ENCODE measurements at places on chromosomes 2 and 18.

DNA sequence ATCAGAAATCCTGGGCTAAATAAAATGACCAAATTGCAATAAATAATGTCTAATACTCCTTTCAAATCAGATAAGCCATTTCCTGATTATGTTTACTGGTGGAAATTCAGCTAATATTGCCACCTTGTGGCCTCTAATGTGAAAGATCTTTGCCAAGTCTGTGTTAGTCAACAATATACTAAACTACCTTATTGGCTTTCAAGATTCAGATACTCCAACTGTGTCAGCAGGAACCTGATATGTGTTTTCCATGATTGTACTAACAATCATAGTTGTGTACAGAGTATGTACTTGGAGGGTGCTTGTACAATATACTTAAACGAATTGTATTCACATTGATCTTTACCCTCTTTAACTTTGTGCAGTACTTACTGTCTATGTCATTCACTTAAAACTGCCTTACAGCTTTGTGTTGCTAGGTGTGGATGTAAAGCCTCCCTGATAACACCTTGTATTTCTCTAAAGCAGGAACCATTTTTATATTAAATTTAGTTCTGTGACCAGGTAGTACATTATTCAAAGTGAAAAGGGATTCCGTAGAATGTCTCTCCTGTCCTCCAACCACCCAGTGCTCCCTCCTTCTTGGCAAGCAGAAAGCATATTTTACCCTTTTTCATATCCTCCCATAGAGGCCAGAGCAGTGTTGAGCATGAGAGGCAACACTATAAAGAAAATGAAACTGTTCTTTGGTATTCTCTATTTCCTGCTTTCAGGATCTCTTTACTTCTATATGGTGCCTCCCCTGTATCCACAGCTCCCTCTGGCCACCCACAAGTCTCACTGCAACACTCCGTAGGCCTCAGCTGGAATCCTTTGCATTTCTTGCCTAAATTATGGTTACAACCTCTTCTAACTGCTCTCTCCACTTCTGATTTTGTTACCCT lies 75.2 kb upstream of the C2orf15 start:
- peak; percentile 54 for DNase-seq

DNA sequence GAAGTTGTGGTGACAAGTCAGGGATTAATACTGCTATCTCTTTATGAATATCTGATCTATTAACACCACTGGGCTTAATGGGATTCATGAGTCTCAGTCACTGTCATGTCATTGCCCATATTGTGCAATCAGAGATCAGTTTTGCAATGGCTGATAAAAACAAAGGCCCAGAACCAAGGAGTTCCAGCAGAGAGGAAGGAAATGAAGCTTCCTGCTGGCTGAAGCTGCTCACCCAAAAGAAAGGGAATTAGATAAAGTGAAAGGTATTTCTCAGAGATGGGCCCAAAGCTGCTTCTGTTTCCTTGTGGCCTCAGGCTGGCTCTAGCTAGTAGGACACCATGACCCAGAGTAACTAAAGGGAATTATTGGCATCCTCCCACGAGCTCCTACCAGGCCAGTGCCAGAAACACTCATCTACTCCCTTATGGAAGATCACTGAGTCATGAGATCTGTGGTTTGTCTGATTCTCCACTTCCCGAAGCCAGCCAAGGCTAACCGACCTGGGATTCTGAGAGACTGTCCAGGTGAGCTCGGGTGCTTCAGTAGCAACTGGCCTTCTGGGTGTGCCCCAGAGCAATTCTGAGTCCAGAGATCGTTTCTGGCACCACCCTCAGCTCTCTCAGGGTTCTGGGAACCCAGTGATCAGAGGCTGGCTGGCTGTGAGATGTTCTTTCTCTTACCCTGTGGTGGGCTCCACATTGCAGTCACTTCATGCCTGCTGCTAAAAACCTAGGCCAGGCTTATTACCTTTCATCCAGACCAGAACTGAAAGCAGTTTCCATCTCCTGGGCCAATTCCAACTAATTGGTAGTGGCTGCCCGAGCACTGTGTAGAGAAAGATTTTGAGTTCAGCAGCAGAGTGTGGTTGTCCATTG lies 129.5 kb upstream of the PELI1 start:
- peak; percentile 57 for DNase-seq

DNA sequence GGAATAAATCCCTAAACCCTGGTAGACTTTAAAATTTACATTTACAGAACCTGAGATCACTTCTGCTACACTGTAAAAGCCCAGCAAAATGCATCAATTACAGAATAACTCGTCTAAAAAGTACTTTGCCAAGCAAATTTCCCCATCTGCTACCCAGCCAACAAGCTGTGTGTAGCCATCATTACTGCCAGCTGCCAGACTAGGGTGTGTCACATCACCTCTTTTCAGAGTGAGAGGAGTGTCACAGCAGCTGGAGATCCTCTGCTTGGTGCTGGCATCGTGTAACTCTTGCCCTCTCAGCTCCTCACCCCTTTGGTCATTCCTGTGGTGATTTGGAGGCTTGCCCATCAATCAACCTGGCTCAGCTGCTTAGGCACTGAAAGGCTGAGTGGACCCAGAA lies 340.4 kb upstream of the MMADHC start:
- no peak for DNase-seq

- DNase-seq = no peak
Measured at GRCh38 chr2:46872902-46873603, 42.6 kb downstream of the MCFD2 start.

- DNase-seq = no peak
Measured at GRCh38 chr18:63889626-63890025, 2.1 kb downstream of the SERPINB2 start.

- DNase-seq = no peak
Measured at GRCh38 chr2:109342930-109343329, 213.9 kb downstream of the SH3RF3 start.

- peak; percentile 39 for DNase-seq
Measured at GRCh38 chr2:40401896-40402295, 50.0 kb downstream of the SLC8A1 start.

Measured in pulmonary artery endothelial cell (primary cell).